ENCODE measurements at places on chromosomes 12 and 14. TPM values are rescaled to one million over a fixed set of nuclear protein-coding genes. Genes with fewer than 3 reads are reported as not detected.

NELL2 gene
- 8.4 TPM for total RNA-seq

DNA sequence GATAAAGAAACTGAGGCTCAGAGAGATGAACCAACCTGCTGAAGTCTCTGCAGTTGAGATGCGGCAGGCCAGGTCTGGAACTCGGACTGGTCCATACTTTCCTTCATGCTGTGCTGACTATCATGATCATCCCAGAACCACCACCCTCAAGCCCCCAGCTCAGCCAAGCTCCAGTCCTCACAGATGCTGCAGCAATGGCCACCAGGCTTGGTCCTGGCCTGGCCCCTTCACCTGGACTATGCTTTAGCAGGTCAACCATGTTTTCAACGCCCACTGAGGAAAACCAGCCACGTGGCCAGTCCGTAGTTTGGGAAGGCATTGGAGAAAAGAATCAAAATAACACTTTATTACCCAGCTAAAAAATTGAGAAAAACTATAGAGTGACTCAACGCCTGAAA is 1.4 kb downstream of the GPR68 start:
- DNase-seq: no peak

DNA sequence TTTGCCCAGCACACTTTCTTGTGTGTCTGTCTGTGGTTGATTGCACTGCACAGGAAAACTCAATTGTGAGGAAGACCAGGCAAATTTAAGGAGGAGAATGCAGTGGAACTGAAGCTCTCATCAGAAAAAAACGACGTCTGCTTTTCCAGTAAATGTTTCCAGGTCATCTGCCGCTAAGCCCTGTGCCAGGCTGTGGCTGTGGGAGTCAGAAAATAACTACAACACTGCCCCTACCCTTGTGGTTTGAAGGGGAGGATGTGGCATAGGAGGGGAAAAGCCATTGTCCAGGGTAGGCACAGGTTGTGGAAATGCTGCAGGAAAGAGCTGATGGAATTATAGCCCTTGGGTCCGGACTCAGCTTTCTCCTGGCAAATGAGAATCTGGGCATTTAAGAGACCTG is 259.7 kb upstream of the TMEM132C start:
- no peak for DNase-seq

POLR3B gene
- total RNA-seq: 7.5 TPM

All from thymus (tissue), 14 donors.